Vagina (tissue), 2 donors: ENCODE measurements at places on chromosomes 16 and 17. TPM values are rescaled to one million over a fixed set of nuclear protein-coding genes. Genes with fewer than 3 reads are reported as not detected.
A peak's percentile ranks its signal among the peaks of the same experiment; 100 is the strongest.

The CLEC18B gene
- 6.4 TPM for total RNA-seq

The FA2H gene
- not detected for total RNA-seq

The LITAFD gene
- total RNA-seq, result not detected

The STX1B gene
- total RNA-seq, result 4.7 TPM

The TMEM170A gene
- total RNA-seq, result 21.9 TPM

The GSG1L gene
- total RNA-seq, result not detected

DNA sequence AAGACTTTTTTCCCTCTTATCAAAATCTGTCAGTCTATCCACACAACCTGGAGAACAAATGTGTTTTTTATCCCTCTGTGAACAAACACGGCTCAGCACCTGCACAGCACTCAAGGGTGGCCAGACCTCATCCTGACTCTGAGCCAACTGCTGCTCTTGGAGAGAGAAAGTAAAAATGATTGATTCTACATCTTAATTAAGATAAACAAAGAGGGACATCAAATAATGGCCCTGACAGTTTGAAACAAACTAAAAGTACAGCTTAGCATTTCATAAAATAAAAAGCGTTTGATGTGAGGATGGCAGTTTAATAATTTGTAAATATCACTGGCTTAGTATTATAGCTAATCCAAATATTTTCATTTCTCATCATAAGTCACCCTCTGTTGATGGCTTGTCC lies 106.2 kb downstream of the SNX11 start:
- DNase-seq, result no peak

DNA sequence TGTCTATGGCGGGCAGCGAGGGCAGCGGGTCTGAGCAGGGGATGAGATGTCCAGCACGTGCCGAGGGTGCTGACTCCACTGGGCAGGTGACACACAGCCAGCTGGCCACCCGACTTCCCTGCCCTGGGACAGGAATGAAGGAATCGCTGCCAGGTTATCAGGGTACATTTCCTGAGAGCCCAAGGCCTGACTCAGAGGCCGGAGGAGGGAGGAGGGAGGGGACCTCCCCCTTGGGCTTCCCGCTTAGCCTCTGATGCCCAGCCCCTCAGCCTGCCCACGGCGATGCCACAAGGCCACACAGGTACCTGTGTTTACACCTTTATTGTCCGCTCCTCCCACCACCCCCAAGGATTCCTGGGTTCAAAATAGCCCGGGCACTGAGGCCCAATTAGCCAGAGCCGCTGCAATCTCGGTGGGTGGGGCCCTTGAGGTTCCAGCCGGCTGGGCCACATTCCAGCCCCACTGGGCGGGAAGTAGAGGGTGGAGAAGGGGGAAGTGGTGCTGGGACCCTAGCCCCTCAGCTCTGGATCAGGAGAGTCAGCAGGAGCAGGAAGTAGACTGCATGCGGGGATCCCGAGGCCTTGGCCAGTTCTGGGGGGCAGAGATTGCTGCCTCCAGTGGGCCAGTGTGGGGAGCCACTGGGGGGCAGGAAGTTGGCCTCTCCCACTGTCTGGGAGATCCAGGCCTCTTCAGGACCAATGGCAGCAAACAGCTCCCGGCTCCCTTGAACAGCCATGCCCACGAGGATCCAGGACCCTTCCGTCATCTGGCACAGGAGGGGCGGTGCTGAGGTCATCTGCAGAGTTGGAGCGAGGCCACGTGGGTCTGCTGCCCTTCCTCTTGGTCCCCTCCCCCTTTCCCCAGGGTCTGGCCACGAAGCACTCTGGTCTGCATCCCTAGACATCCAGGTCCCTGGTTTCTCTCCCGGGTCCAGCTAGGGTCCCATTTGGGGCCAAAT lies 3.4 kb upstream of the PRSS8 start:
- DNase-seq, result no peak

GRCh38 chr17:1744551-1745512 lies 2.2 kb downstream of the SERPINF2 start:
- DNase-seq, result no peak

GRCh38 chr17:59547131-59547915 lies 18.1 kb upstream of the DHX40 start:
- DNase-seq, result no peak

DNA sequence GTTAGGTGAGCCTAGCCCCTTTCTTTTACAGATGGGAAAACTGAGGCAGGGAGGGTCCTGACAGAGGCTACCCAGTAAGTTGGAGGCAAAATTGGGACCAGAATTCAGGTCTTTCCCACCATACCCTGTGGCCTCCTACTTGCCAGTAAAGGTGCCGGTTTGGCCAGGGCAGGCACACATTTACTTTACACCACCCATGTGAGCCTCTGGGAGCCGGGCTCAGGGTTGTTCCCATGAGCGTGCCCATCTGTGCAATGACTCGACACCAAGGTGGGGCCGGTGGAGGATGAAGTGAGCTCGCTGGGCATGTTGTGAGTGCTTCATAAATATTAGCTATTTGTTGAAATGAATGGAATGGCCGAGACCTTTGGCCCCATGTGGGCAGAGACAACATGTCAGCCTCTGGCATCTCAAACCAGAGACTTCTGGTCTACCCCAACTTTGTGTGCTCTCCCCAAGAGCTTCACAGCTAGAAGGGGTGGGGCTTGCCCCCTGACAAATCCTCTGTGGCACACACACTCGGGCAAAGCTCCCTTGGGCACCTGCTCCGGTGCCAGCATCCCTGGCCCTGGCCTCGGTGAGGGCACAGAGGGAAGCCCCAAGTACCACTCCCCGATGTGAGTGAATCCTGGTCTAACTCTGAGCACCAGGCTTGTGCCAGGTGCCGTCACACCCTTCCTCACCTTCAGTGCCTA lies 60.1 kb downstream of the SRCIN1 start:
- no peak for DNase-seq

GRCh38 chr16:50509521-50510341 lies 38.5 kb upstream of the NKD1 start:
- DNase-seq, result peak; percentile 70

DNA sequence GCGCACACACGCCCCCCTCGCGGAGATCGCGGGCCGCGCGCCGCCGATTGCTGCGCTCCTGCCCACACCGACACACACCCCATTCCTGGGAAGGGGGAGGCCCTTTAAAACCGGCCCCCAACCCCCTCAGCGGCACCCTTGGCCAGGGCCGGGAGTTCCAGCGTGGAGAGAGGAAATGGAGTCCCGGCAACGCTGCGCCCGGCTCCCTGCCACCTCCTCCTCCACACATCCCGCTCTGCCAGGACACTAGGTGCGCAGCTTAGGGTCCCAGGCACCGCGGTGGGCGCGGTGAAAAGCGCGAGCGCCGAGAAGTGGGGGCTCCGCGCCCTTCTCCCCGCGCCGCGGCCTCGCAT lies 397 bp downstream of the CDC42EP4 start:
- DNase-seq, result no peak

- no peak for DNase-seq
These were observed 1.6 kb downstream of the BORCS6 start for GRCh38 chr17:8188263-8188839.

DNA sequence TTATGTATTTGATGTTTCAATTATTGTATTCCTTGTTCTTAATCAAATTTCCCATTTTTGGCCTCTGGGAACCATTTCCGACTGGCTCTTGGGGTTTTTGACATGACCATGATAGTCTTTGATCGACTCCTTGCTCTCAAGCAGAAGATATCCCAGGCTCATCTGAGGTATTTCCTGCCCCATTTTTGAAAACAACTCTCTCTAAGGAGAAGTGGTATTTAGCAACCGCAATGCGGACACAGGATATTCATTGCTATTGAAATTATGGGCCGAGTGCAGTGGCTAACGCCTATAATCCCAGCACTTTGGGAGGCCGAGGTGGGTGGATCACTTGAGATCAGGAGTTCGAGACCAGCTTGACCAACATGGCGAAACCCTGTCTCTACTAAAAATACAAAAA lies 5.5 kb downstream of the TANGO6 start:
- DNase-seq, result no peak

DNA sequence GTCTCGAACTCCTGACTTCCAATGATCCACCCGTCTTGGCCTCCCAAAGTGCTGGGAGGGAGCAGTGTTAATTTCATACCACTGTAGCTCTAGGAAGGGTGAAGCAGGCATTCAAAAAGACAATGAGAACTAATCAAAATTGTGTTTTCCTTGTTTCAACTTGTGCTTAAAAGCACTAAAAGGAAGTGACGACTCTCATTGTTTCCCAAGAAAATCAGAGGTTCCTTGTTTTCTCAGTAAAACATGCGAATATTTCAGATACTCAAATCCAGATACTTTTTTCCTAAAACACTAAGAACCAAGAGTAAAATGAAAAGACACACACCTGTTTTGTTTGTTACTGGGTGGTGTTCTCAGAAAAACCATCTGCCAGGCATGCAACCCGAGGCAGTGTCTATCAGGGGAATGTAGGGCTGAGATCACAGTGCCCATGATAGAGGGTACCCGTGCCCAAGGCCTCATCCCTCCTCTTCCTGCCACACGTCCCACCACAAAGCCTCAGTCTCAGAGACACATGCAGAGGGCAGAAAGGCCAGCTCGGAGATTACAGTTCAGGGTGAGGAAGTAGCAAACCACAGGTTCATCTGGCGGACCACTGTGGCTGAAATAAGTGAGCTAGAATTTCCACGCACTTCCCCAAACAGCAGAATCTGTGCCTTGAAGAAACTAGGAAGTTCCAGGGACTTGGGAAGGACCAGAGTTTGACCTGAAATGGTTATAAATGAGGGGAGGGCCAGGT lies 33.7 kb downstream of the GINS3 start:
- no peak for DNase-seq

- DNase-seq, result no peak
These were observed 14.2 kb downstream of the CACNG5 start for GRCh38 chr17:66849032-66849655.

- no peak for DNase-seq
These were observed 42.9 kb downstream of the PIGL start for GRCh38 chr17:16259926-16260325.

- no peak for DNase-seq
These were observed 52.1 kb upstream of the SLC12A3 start for GRCh38 chr16:56812884-56813283.

DNA sequence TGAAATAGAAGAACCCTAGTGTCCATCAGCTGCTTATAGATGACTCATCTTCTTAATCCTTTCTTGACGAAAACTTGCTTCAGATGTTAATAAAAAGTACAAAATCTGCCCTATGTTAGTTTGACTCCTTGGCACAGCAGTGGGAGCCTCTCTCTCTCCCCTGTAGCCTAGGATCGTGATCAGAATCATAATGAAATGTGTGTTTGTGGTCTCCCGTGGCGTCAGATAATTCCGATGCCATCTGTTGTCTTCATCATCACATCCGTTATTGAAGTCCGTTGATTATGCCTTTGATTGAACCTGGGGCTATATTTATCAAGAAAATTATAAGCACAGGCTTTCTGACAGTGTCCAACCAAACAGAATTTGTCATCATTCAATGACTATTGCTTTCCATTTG lies 102.5 kb downstream of the BMERB1 start:
- no peak for DNase-seq

- no peak for DNase-seq
These were observed 233.4 kb upstream of the HSBP1 start for GRCh38 chr16:83574388-83574787.

GRCh38 chr17:41647940-41648410 lies 23.6 kb upstream of the KRT17 start:
- no peak for DNase-seq

GRCh38 chr16:1637526-1637925 lies 25.4 kb downstream of the CRAMP1 start:
- DNase-seq, result no peak
